ENCODE measurements at places on chromosomes 7 and 10.
A peak's percentile ranks its signal among the peaks of the same experiment; 100 is the strongest.

DNA sequence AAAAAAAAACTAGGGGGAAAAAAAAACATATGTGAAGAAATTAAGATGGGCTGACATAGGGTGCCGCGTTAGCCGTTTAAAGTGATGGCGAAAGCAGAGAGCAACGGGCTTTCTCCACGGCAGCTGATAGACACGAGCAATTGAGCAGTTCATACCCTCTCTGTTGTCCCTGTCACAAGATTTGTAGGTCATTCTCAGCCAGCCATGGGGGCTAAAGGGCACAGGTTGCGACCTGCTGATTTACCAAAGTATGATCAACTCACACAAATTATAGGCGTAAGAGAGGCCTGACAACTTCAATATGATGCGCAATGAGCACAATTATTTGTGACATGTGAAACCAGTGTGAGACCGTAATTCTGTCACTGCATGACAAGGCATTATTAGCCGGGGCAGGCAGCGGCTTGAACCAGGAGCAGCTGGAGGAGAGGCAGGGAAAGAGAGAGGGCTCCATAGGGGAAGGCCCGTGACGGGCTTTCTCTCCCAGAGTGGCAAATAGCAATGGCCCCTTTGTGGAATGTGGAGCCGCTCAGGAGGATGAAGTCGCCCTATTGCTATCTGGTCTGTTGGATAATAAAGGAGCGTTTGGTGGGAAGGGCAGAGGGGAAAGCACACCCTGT lies 195.1 kb upstream of the HABP2 start:
- no peak for DNase-seq

- DNase-seq = no peak
Measured at GRCh38 chr7:723541-723940, 3.0 kb upstream of the DNAAF5 start.

DNA sequence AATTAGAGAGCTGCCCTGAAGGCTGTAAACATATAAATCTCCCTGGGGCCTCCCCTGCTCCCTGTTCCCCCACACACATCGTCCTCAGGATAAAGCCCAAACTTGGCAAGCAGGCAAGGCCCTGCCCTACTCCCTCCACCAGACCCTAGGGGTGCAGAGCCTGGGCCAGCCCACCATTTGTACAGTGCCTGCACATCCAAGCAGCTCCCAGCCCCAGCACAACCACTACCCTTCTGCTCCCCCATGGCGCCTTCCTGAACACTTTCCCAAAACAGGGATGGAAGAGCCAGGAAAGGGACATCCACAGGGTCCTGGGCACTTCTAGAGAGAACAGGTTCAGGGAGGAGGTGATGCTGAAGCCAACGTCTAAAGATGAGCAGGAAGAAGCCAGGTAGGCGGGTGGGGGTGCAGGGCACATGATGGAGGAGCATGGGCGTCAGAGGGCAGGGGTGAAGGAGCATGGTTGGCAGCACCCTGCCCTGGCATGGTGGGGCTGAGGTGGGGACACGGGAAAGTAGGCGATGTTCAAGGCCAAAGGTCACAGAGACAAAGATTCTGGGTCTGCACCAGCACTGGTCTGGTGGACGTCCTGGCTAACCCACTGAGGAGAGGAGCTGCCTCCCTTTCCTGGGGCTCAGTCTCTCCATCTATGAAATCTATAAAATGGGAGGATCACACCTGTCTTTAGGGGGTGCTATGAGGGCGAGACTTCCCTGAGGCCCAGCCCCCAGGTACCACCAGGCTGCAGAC lies 140.6 kb downstream of the ARHGAP22 start:
- no peak for DNase-seq

DNA sequence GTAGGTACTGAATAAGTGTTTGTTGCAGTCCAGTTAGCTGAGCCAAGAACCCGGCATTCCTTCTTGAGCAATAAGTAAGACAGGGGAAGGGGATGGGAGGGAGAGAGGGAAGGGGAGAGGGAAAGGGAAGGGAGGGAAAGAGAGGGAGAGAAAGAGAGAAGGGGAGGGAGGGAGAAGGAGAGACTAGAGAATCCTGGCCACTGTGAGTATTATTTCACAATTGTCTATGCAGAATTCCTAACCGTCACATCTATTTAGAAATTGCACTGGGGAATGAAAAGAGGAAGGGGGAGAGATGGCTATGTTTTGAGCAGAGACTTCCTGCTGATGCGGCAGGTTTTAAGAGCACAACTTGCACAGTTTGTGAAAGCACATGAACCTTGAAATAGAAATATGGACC lies 251.4 kb upstream of the ZMIZ1 start:
- DNase-seq = no peak

- DNase-seq = no peak
Measured at GRCh38 chr10:91022390-91022789, 101.5 kb upstream of the ANKRD1 start.

DNA sequence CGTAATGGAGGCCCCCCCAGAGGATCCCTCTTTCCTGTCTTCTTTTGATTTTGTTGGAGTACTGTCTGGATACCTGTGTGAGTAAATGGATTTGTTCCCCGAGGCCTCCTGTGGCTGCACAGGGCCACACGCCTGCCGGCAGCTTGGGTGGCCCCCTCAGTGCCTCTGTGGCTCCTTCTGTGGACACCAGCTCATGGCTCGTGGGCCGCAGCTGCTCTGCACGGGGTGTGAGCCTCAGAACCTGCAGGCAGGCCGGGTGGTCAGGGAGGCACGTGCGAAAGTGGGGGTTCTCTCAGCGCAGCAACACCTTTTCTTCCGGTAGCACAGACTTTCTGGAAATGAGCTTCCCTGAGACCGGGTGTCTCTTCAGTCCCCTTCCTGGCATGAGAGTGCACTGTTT lies 70.3 kb downstream of the WDR37 start:
- DNase-seq = no peak

DNA sequence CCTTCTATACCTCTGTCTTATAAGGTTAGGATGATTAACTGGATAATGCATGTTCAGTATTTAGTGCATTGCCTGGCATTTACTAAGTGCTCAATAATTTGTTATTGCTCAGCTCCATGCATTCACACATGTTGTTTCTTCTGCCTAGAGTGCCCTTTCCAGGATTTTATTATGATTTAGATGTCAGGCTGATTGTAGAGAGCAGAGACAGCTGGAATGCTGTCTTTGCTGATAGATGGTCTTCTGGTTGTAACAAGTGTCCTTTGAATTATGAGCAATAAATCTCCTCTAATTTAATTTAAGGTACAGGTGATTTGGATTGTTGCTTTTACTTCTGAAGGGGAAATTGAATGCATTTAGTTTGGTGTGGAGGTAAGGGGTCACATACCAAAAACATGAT lies 548.0 kb downstream of the MAGI2 start:
- DNase-seq = no peak

DNA sequence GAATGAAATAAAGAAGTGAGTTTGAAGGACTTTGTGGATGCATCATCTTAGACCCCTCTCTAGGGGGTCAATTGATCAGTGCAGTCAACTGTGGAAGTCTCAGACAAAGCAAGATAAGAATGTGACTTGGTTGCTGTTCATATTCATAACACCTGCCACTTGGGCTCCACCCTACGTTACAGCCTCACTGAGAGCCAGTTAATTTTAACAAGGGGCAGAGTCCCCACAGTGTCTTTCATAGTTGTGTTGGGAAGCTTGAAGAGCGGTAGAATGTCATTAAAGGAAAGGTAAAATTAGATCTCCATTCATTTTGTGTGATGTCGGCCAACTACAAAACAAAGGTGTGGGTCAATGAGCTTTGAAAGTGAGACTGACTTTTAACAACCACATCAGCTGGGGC lies 442.1 kb upstream of the C7orf33 start:
- DNase-seq = no peak

DNA sequence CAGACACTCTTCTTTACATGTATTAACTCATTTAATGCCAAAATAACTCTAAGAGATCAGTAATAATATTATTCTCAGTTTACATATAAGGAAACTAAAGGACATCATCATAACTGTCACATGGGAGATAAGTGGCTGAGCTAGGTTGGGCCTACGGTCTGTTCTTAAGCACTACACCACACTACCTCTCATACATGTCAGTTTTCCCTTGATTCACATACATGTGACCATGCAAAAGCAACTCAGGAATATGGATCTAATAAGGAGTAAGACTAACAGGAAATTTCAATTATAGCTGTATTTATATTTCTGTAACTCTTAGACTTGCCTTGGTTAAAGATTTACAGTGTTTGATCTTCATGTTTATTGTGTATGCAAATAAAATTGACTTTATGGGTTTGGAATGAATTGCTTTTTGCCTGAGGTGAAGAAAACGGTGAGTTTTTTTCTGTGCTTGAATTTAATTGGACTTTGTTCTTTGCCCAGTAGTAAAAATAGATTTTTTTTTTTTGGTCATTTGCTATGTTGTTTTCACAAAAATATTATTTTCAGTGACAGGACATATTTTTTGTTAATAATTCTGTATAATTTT lies 69.7 kb downstream of the CYP51A1 start:
- no peak for DNase-seq

DNA sequence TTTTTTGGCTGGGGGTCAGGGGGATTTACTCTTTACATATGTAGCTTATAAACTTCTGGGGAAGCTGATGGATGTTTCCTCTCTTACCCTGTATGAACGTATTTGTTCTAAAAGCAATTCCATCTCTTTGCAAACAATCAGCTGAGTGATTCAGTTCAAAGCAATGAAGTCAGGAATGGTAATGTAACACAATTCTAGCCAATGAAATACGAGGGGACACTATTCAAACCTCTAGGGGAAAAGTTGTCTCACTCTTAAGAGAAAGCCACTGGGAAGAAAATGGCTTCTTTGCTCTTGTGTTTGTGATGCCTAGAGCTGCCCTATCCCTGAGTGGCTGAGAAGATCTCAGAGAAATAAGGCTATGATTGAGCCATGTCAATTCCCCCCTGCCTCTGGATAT lies 134.8 kb upstream of the SEMA3C start:
- DNase-seq = no peak

GRCh38 chr7:48094861-48095293 lies 5.8 kb downstream of the UPP1 start:
- no peak for DNase-seq

DNA sequence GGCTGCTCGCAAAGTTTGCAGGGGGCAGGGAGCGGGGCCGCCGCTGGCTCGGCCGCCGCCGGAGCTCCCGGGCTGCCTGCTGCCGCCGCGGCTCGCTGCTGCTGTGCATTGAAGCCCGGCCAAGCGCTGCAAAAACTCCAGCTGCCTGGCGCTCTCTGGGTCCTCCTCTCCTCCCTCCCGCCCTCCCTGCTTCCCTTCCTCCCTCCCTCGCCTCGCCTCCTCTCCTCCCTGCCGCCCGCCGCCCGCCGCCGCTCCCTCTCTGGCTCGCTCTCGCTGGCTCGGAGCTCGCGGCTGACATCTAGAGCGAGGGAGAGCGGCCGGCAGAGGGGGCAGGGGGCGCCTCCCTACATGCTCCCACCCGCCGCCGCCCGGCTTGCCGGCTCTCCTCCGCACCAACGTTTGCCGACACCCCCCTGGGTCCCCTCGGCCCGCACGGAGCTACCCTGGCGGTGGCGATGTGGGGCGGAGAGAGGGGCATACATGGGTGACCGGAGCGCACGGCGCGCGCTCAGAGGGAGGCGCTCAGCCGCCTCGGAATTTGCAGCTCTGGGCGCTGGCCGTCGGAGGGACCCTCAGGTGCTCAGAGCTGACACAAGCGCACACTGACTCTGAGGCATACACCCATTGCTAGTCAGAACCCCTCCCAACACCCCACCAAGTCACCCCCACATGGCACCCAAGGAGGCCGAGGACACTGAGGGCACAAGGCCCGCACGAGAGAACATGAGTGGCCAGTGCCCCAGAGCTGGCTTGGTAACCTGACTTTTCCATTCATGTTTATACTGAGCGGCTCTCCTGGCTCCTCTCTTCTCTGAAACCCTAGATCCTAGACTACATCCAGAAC lies 1.2 kb upstream of the PLXNA4 start:
- peak; percentile 62 for DNase-seq

Data from mesothelial cell of epicardium (in vitro differentiated cells).